ENCODE measurements at places on chromosomes 3 and 15.

- DNase-seq = no peak
Observed at GRCh38 chr15:60004009-60004845, at the start of gene FOXB1. Gene FOXB1, plus strand, starts transcription at chr15:60004311. Its CDS starts 653 bp downstream, at chr15:60004964.

DNA sequence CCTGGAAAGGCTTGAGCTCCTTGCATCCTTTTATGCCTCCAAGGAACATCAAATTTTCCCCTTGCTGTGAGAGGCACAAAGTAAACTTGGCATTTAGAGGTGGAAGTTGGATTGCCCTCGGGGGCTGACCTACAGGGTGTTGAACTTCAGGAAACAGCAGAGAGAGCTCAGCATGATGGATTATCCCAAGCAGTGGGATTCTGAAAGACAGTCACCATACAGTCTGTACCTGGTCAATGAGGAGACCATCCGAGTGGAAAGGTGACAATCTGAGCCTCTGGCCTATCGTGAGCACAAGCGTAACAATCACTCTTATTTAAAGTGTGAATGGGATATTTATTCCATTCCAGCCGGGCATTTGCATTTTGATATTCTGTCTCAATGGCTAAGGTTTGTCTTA is 105.6 kb upstream of the NECTIN3 start:
- no peak for DNase-seq

DNA sequence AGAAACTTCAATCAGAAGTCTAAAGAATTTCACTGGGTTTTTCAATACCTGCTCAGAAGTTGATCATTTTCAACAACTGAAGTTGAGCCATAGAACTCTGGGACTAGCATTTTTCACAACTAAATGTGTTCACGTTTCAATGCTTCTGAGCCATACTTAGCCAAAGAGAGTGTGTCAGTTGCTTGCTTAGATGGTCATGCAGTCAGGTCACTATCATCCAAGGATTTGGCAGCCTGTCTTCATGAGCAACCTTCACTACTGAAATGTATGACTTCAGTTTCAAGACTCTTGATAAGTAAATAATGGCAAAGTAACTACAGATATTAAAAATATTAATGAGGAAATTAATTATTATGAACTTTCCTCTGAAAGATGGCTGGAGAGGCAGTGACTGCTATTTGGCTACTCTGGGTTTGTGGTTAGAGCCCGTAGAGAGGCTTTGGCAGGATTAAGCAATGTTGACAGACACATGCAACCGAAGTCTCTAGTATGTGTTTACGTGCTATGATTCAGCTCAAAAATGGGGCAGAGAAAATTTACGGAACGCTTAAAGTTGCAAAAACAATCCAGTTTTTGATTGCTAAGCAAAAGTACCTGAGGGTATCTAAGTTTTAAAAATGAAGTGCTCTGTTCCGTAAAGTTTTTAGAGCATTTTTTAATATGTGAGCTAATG is 133.8 kb downstream of the GMNC start:
- DNase-seq = no peak

DNA sequence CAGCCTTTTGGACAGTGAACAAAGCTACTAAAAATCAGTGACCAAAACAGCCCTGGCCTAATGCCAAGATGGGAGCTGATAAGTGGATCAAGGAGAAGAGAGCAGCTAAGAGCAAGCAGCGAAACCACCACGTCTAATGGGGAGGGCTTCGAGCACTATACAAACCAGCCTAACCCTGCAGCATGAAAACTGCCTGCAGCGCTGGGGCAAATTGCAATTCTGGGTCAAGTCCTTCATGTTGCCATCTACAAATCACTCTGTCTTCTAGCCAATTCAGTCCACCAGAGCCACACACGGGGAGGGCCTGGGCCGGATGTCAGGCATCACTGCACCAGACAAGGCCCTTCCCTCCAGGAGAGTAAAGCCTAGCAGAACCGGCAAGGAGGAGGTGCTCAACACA is 30.5 kb upstream of the SPATA12 start:
- no peak for DNase-seq

DNA sequence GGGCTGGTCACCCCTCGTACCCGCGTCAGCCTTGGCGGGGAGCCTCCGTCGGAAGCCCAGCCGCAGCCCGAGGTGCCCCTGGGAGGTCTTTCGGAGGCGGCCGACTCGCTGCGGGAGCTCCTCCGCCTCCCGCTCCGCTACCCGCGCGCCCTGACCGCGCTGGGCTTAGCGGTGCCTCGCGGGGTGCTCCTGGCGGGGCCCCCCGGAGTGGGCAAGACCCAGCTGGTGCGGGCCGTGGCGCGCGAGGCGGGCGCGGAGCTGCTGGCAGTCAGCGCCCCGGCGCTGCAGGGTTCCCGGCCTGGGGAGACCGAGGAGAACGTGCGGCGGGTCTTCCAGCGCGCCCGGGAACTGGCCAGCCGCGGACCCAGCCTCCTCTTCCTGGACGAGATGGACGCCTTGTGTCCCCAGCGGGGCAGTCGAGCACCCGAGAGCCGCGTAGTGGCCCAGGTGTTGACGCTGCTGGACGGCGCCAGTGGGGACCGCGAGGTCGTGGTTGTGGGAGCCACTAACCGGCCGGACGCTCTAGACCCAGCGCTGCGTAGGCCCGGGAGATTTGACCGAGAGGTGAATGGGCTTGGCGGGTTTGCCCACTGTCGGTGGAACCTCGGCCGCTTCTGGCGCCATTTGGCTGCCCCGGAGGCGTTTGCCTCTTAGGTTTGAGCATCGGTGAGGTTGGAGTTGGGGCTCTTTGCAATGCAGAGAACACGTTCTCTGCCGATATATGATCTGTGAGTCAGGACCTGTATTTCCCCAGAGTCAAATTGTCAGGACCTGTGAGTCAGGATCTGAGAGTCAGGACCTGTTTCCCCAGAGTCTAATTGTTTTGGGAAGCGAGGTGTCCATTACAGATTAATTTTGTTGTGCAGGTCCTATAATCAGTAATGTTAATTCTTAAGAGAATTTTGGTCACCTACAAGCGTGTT is 24.9 kb upstream of the GATM start:
- no peak for DNase-seq

DNA sequence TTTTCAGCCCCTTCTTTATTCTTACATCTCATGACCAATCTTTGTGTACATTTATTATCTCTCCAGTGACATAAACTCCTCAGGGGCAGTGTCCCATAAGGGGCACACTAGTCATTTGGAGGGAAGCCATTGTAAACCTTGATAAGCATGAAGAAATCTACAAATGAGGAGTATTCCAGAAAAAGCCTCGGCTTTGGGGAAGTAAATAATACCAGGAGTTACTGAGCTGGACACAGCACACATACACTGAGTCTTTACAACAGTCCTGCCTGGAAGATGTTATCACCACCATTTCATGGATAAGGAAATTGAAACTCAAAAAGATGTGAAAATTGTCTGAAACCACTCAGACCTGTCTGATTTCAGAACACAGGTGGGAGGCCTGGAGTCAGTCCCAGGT is 15.4 kb upstream of the POLR2M start:
- no peak for DNase-seq

DNA sequence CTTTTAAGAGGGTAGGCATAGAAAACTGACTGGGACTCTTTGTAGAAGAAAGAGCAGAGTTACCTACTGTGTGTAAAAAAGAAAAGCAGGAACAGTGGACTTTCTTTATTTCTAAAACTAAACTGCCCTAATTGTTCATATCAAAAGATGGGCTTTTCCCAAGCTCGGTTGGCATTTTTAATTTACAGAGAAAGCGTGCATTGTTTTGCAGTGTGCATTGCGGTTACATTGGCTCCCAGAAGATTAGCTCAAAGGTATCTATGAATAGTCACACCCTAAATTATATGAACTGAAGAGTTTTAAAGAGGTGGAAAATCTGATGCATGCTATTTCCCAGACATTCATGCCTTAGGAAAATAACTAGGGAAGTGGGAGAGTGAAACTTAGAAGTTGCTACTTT is 36.5 kb downstream of the MITF start:
- no peak for DNase-seq

- DNase-seq = no peak
Observed at GRCh38 chr3:194773216-194773615, 87.5 kb downstream of the FAM43A start.

GRCh38 chr3:181722766-181723425 is 11.2 kb downstream of the SOX2 start:
- DNase-seq = no peak

DNA sequence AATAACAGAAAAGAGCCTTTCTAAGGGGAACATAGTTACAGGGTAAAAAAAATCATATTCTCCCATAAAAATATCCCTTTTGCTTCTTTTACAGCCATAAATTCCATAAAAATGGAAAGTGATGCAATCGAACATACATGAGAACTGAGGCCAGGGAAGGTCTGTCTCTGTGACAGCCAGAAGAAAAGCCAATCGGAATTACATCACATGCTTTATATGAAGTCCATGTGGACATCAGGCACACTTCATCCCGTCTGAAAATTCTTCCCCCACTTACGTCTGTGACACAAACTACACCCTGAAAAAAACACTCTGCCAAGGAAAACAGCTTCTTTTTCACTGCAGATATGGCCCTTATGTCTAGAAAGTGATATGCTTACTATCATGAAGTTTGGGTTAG is 323.5 kb downstream of the ERC2 start:
- DNase-seq = no peak

- no peak for DNase-seq
Observed at GRCh38 chr3:174229916-174230315, 629.2 kb upstream of the NAALADL2 start.

- DNase-seq = no peak
Observed at GRCh38 chr3:119944091-119944490, 150.2 kb downstream of the GSK3B start.

GRCh38 chr15:84749111-84749991 is 959 bp downstream of the ZNF592 start:
- DNase-seq = peak; percentile 20

- DNase-seq = no peak
Observed at GRCh38 chr3:65927576-65927975, 111.1 kb downstream of the MAGI1 start.

- no peak for DNase-seq
Observed at GRCh38 chr3:43624619-43625305, 3.0 kb upstream of the ANO10 start.

- DNase-seq = no peak
Observed at GRCh38 chr3:42749753-42750231, 23.3 kb downstream of the CCDC13 start.

- no peak for DNase-seq
Observed at GRCh38 chr15:66587749-66588148, 22.0 kb upstream of the LCTL start.

GRCh38 chr15:75659928-75660645 is 12.4 kb downstream of the SNX33 start:
- no peak for DNase-seq
